ENCODE measurements at places on chromosomes 5 and 9.

- DNase-seq, result no peak
These were observed 241.4 kb downstream of the PBX3 start for GRCh38 chr9:125988479-125989050.

GRCh38 chr5:16855898-16856297, 80.2 kb downstream of the MYO10 start:
- DNase-seq, result no peak

- DNase-seq, result no peak
These were observed 101.6 kb upstream of the CPEB4 start for GRCh38 chr5:173786286-173787187.

DNA sequence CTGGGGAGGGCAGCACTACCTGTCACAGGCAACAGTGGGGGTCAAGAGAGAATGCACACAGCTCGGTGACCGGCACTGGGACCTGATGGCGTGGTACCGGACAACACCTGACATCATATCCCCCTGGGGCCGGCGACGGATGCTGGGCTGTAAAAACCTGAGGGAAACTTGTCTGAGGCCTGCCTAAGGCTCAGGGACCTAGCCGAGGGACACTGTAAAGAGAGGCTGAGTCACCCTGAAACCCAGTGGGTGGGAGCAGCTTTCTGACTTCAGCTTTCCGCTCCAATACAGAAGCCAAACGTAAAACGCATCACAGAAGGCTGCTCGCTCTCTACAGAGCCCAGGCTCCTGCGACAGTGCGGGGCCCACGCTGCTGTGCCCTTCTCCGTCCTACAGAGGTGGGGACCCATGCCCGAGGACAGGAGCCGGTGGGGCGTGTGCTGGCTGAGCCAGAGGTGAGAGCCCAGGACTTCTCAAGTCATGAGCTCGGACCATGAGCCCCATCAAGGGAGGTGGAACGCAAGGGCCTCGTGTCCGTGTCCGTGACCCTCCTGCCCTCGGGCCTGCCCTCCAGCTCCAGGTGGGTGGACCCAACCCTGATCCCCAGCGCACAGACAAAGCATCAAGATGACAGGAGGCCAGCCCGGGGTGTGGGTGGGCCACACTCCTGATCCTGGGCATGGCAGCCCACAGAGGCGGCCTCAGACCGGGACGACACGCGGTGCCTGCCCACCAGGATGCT, 5.3 kb downstream of the RALGDS start:
- no peak for DNase-seq

- no peak for DNase-seq
These were observed 111.7 kb upstream of the PCAT7 start for GRCh38 chr9:94443032-94443722.

DNA sequence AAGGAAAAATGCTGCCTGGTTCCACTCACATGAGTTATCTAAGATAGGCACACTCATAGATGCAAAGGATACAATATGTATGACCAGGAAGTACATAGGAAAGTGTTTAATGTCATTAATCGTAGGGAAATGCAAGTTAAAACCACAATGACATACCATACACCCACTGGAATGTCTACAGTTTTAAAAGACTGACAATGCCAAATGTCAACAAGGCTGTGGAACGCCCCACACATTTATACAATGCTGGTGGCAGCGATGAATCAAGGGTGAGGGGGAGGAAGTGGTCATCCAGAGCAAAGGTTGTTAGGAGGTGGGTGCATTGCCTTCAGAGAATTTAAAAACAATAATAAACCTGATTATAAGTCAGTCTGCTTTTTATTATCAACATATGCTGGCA, 437.8 kb downstream of the ARHGEF28 start:
- DNase-seq, result no peak

DNA sequence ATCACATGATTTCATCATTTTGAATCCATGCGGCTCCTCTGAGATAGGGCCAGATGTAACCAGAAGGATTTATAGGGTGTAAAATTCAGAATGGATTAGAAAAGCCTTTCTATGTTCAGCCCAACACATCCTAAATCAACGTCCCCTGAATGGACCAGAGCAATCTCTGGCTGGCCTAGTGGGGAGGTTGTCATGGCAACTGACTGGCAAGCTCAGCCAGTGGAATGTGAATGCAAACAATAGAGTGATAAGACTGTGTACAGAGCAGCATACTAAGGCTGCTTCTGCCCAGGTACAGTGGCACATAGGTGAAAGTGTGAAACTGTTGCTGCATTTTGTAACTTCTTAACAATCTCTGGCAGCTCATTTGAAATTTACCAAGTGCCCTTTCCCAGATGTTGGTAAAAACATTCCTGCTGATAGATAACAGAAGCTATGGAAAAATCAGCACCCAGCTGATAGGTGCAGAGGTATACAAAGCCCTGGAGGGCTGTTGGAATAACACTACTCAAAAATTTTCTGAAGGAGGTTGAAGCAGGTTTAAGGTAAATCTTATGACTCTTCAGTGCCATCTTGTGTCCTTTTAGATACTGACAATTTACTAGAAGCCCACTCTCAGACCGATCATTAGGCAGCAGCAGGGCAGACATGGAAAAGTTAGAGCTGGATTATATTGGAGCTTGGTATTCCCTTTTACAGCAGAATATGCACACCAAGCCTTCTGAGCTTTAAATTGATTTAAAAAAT, 267.2 kb downstream of the RAB3C start:
- DNase-seq, result peak; percentile 29

GRCh38 chr5:103612545-103612944, 50.0 kb upstream of the NUDT12 start:
- DNase-seq, result no peak

DNA sequence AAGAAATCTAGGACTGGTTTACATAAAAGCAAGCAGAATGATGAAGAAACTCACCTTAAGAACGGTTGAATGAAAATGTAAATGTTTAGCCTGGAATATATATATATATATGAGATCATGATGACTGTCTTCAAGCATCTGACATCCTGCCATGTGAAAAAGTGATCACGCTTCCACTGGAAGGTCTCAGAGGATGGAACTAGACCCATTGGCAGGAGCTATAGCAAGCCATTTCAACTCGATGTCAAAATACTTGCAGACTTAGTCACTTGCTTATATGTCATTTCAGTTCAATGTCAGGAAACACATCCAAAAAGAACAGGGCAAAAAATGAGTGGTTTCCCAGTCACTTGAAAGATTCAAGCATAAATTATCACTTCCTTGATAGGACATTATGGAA, 22.2 kb upstream of the TMEM161B start:
- no peak for DNase-seq

DNA sequence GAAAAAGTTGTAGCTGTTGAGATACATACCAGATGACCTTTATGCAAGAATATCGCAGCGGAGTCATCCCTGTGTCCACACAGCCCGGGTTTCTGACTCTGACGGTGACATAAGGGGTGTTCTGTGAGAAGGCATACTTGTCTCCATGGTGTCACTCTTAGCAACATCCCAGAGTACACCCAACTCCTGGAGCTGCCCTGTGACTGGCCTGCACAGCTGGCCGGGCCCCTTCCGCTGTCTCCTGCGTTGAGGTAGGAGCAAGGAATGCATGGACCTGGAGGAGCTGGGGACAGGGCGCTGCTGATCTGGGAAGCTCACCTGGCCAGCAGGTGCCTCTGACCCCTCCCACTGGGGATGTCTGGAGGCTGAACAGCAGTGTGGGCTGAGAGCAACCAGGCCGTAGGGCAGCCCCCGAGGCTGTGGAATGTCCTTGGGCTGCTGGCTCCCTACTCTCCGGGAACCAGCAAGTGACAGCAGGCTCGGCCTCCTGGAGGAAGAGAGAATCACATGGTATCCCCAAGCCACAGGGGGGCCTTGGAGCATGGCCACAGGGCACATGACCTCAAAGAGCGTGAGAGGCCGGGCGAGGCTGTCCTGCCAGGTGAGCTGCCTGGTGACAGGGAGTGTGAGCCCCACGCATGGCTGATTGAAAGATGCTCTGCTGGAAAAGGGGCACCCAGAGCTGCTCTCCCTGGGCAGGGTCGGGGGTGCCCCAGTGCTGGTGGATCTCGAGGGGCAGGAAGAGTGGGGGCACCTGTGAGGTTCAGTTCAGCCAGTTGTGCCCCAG, 113.4 kb downstream of the MRPL36 start:
- no peak for DNase-seq
